ENCODE measurements at places on chromosomes 3 and 15.

GRCh38 chr15:40155270-40155910, 5.5 kb upstream of the BUB1B start:
- no peak for DNase-seq

- DNase-seq, result no peak
These were observed 168.6 kb downstream of the SEMA6D start for GRCh38 chr15:47885920-47886319.

DNA sequence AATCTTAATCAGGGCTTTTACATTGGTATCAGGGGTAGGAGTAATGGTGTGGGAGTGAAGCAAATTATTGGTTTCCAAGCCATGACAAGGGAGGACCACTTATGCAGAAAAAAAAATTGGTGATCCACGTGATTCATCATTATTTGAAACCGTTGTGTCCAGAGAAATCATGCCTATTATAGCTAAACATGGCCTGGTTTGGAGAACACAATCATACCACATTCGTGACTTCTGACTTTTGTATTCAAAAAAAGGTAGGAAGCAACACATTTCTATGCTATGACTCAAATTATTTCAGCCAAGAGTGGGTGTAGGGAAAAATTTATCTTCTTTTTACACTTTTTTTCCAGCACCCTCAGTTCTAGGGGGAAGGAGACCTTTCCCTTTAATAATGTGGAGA, 924.3 kb upstream of the GBE1 start:
- DNase-seq, result no peak

DNA sequence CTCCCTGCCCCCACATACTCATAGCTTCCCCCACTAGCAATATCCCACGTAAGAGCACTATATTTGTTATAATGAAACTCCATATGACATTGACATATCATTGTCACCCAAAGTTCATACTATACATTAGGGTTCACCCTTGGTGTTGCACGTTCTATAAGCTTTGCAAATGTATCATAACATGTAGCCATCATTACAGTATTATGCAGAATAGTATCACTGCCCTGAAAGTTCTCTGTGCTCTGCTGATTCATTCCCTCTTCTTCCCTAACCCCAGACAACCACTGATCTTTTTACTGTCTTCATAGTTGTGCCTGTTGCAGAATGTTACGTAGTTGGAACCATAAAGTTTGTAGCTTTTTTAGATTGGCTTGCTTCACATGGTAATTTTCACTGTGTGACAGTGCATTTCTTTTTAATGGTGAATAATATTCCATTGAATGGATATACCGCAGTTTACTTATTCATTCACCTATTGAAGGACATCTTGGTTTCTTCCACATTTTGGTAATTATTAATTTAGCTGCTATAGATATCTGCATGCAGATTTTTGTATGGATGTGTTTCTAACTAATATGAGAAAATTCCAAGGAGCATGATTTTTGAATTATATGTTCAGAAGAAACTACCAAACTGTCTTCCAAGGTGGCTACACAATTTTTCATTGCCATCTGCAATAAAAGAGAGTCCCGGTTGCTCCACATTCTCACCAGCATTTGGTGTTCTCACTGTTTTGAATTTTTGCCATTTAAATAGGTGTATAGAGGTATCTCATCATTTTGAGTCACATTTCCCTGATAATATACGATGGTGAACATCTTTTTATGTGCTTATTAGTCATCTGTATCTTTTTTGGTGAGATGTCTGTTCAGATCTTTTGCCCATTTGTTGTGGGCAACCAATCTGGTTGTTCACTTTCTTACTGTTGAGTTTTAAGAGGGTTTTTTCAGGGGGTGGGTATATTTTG, 59.7 kb downstream of the CD200 start:
- no peak for DNase-seq

DNA sequence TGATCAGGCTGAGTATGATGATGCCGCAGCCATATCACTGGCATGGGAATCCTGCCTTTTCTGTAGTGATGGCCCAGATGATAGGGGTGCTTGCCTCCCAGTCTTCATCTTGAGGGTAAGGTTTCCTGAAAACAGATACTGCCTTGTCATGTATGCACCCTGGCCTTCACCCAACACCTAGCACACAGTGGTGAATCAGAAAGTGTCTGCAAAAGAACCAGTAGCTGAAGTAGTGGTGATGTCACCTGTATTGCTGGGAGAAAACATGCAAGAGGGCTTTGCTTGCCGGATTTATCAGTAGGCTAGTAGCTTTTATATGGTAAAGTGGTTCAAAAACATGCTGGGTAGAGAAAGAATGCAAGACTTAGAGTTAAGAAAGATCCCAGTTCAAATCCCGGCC, 419.8 kb upstream of the WNT5A start:
- DNase-seq, result no peak

GRCh38 chr3:143571548-143571947, 276.7 kb downstream of the SLC9A9 start:
- no peak for DNase-seq

DNA sequence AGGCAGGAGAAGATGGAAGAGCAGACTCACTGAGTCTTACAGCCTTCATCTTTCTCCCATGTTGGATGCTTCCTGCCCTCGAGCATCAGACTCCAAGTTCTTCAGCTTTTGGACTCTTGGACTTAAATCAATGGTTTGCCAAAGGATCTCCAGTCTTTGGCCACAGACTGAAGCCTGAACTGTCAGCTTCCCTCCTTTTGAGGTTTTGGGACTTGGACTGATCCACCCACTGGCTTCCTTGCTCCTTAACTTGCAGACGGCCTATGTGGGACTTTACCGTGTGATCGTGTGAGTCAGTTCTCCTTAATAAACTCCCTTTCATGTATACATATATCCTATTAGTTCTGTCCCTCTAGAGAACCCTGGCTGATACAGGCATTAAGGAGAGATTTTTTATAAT, 62.4 kb upstream of the TNIK start:
- no peak for DNase-seq

DNA sequence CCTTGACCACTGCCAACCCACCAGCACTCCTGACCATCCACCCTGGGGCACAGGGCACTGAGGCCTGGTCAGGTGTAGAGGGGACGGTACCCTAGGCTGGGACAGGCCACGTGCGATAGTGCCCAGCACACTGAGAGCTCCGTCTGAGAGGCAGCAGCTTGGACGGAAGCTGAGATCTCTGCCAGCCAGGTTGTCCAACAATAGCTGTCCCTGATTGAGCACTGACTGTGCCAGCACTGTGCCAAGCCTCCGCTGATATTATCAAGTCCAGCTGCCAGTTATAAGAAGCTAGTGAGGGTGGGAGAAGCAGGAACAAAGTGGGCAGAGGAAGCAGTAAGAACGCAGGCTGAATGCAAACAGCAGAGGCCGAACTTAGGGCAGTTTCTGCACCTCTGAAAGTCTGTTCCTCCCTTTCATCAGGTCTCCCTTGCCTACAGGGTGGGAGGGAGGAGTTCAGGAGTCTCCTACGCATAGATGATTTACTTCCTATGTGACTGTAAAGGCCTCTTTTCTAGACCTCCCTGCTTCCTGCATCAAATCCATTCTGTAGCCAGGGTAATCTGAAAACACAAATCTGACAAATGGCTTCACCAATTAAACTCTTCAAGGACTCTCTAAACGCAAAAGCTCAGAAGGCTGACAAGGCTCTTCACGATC, 29.7 kb downstream of the MRPS11 start:
- no peak for DNase-seq

DNA sequence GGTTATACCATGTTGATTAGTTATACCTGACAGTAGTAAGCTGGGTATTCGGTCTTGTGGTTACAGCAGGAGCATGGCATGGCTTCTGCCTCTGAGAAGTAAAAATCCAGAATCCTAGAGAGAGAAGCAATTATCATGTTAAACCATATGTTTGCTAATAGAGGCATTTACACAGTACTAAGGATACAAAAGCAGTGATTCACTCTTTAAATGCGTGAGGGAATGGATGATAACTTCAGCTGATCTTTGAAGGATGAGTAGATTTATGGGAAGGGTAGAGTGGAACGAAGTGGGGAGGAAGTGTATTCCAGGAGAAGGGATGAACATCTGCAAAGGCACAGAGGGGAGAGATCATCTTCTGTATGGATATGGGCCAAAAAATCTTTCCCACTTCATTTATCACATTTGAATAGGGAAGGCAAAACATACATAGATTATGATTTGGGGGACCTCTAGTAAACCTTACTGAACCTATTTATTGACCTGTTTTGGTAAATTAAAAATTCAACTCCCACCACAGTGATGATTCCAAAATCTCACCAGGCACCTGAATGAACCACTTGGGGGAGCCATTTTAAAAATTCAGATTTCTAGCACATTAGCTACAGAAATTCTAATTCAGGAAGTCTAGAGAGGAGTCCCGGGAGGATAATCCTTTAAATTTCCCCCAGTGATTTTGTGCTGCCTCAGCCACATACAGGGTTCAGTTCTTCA, 35.1 kb downstream of the IGSF10 start:
- no peak for DNase-seq

GRCh38 chr3:32095431-32095830, 11.0 kb upstream of the GPD1L start:
- DNase-seq, result no peak

- DNase-seq, result no peak
These were observed 17.4 kb downstream of the CCDC12 start for GRCh38 chr3:46959161-46959511.

GRCh38 chr3:187920913-187921312, 175.6 kb upstream of the BCL6 start:
- DNase-seq, result no peak

DNA sequence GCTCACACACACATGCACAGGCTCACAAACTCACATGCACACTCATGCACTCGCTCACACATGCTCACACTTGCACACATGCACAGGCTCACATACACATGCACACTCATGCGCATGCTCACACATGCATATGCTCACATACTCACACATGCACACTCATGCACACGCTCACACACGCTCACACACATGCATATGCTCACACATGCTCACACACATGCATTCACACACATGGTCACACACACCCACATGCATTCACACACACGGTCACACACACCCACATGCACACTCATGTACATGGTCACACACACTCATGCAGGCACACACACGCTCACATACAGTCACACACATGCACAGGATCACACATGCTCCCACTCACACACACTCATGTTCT, 132.8 kb upstream of the SMAD3 start:
- DNase-seq, result no peak

DNA sequence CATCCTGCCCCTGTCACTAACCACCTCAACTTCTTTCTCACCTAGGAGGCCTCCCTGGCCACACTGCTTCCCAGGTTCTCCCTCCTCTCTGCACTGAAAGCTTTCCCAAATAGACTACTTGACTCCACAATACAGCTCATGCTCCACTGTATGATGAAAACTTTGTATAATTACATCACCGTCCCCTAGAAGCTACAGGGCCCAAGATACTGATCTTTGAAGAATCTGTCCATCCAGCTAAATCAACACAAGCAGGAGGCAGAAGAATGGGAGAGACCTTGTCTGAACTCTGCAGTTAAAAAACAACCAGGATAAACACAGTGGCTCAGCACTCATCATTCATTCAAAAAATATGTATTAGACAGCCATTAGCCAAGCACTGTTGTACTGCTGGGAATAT, 26.4 kb upstream of the RPS17 start:
- DNase-seq, result no peak

DNA sequence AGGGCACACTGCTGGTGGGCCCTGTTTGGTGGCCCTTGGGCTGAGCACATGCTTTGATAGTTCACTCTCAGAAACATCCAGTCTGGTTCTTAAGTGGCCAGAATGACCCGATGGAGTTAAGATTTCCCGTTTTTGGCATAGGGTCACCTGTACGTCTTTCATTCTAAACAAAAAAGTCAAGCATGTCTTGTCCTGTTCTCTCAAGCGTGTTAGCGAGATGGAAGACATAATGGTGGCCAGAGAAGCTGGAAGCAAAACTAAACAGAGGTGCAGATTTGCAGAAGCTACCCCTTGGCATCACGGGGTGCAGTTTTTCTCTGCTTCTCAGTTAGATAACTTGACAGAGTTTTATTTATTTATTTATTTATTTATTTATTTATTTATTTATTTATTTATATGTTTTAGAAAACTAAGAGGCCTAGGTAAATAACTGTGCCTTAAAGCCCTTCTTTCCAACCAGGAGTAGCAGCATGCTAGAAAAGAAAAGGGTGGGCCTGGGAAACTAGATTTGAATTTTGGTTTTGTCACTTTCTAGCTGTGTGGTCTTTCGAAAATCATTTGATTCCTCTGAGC, 63.0 kb downstream of the ST6GAL1 start:
- DNase-seq, result no peak

DNA sequence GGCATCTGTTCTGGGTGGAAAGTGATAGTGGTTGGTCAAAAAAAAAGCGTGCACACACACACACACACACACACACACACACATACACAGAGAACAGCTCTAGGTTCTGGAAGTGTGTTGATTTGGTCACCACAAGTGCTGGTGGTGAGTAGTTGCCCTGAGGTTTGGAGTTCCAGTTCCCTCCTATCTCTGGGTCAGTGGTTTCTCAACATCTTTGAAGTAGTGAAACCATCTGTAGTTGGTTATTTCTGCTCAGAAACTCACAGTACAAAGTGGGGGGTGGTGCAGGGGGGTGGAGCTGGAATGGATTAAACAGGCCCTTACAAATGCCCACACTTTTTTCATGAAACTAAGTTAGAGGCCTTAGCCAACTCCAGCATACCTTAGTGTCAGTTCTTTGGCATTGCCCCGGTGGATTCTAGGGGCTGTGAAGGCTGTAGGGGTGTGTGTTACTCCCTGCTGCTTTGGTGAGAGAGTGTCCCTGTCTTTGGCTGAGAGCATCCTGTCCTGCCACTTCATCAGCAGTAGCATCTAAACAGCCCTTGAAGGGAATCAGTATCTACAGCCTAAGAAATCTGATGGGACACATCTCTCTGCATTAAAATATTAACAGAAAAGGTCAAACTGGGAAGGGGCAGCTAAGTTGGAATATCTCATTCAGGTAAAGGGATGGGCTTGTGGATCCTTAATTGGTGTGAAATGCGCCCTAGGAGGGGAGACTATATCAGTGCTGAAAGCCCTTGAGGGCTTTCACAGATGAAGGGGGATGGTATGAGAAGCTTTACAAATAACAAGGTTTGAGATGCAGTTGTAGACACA, 20.6 kb downstream of the SMAD3 start:
- DNase-seq, result no peak

DNA sequence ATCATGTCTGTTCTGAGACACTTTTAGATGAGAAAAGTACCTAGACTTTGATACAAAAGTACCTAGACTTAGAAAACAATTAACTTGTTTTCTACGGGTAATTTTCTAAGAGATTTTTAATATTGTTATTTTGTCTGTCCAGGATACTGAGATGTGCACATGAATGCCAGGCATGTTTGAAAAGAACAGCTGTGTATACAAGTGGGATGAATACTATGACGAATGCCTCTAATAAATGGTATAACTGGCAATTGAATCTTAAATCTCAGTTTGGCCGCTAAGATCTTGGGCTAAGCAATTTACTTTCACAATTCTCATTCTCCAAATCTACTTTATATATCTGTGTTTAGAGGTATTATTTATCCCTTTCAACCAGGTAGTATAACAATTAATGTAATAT, 207.4 kb downstream of the CBLB start:
- DNase-seq, result no peak

GRCh38 chr15:81889485-81889881, 156.3 kb downstream of the MEX3B start:
- no peak for DNase-seq

GRCh38 chr15:49189631-49190030, 19.6 kb downstream of the GALK2 start:
- DNase-seq, result no peak

GRCh38 chr3:30513374-30514152, 92.8 kb upstream of the TGFBR2 start:
- no peak for DNase-seq

- DNase-seq, result peak; percentile 13
These were observed 45.9 kb upstream of the THUMPD3 start for GRCh38 chr3:9316881-9317361.
